ENCODE measurements at places on chromosomes 1 and 21.

GRCh38 chr1:61343734-61344420, 261.5 kb downstream of the NFIA start:
- no peak for DNase-seq

- no peak for DNase-seq
Observed at GRCh38 chr1:178344513-178345091, 152.2 kb downstream of the CLEC20A start.

- peak; percentile 34 for DNase-seq
Observed at GRCh38 chr1:234926559-234927311, 201.9 kb downstream of the TOMM20 start.

GRCh38 chr1:53608676-53609075, 130.3 kb downstream of the GLIS1 start:
- no peak for DNase-seq

DNA sequence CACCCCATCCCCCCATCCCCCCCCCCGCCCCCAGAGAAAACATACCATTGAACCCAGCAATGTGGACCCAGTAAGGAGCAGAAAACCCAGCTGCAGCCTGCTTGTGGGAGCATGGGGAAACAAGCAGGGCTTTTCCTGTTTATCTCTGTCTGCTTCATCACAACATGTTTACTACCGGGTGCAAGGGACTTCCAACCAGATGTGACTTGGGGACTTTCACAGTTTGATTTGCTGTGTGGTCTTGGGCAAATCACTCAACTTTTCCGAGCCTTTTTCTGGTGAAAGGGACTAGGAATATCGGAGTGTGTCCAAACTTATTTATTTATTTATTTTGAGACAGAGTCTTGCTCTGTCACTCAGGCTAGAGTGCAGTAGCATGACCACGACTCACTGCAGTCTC, 3.2 kb downstream of the TMCC2 start:
- DNase-seq = no peak

GRCh38 chr1:186977266-186977957, 148.7 kb downstream of the PLA2G4A start:
- DNase-seq = no peak

- DNase-seq = peak; percentile 84
Observed at GRCh38 chr1:12161662-12162458, 4.9 kb upstream of the TNFRSF1B start.

- DNase-seq = no peak
Observed at GRCh38 chr1:215786997-215787396, 219.9 kb downstream of the KCTD3 start.
